Activated CD8-positive, alpha-beta memory T cell treated with anti-CD3 and anti-CD28 coated beads for 36 hours (primary cell): ENCODE measurements at places on chromosomes 2 and 18. TPM values are rescaled to one million over a fixed set of nuclear protein-coding genes. Genes with fewer than 3 reads are reported as not detected.

ACSL3 gene
- 46.2 TPM for total RNA-seq

MATN3 gene
- total RNA-seq: not detected

HOXD8 gene
- not detected for total RNA-seq

ADGRF3 gene
- 3.7 TPM for total RNA-seq

SOWAHC gene
- total RNA-seq: 0.06 TPM

CAVIN2 gene
- total RNA-seq: not detected

GPN1 gene
- 60.7 TPM for total RNA-seq

COL5A2 gene
- total RNA-seq: 1.4 TPM

FAM124B gene
- total RNA-seq: 0.11 TPM

ACVR1C gene
- total RNA-seq: 0.38 TPM

SEPTIN2 gene
- total RNA-seq: 276 TPM

DSC3 gene
- total RNA-seq: 0.04 TPM

ZNF521 gene
- not detected for total RNA-seq

LGALSL gene
- 0.76 TPM for total RNA-seq

FBXO36 gene
- 0.82 TPM for total RNA-seq

RUFY4 gene
- total RNA-seq: not detected

PLB1 gene
- total RNA-seq: 0.73 TPM

VIL1 gene
- total RNA-seq: not detected

ACVR1 gene
- total RNA-seq: 13.8 TPM

TUBB8B gene
- total RNA-seq: not detected

GKN1 gene
- not detected for total RNA-seq

RSAD2 gene
- 0.42 TPM for total RNA-seq

TMEM185B gene
- 32.0 TPM for total RNA-seq

RTP5 gene
- total RNA-seq: 0.25 TPM

RNF152 gene
- 0.17 TPM for total RNA-seq

SLC23A3 gene
- total RNA-seq: 2.9 TPM

ALKAL2 gene
- total RNA-seq: not detected

SFXN5 gene
- total RNA-seq: 18.1 TPM

MCFD2 gene
- total RNA-seq: 42.7 TPM

ANKRD30B gene
- not detected for total RNA-seq

COL6A3 gene
- total RNA-seq: 15.8 TPM
